ENCODE measurements at places on chromosomes 6 and 20.

GRCh38 chr6:13072686-13073347 is 255.5 kb downstream of the TBC1D7 start:
- DNase-seq, result no peak

DNA sequence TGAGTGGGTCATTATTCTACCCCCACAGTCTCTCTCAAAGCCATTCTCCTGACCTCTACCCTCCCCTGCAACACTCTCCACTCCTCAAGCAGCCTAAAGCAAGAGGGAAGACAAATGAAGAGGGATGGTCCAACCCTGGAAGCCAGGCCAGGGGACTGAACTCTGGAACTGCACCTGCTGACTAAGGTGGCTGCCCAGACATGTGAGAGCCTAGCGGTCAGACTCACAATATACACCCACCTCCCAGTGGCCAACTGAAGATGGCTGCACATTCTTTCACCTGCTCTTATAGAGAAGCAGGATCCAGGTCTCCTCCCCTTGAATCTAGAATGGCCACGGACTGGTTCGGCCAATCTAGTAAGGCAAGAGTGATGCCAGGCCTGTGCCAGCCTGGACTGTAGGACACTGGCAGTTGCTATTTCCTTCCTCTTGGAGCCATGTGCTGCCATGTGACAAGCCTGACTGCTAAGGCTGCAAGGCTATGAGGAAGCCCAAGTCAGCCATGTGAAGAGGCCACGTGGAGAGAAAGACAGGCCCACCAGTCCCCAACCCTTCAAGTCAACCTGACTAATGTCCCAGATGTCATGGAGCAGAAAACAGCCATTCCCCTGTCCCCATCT is 31.8 kb downstream of the ACSS1 start:
- DNase-seq, result peak; percentile 15

DNA sequence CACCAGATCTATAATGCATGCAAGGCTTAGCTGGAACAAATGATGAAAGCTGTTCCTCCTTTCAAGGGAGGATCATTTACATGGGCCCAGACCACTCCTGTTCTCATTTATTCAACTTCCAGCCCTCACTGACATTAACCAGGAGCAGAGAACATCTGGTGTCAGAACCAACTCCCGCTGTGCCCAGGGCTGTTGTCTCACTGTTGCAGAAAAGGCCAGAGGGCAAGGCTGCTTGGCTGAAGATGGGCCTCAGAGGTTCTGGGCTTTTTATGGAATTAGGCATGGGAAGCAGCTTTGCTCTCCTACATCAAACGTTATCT is 164.2 kb downstream of the GMPR start:
- no peak for DNase-seq

GRCh38 chr6:106517706-106518105 is 111.6 kb downstream of the RTN4IP1 start:
- DNase-seq, result no peak

GRCh38 chr6:94269256-94269655 is 849.9 kb upstream of the EPHA7 start:
- no peak for DNase-seq

GRCh38 chr20:62952373-62952967 is at the start of gene SLC17A9:
SLC17A9 (plus strand) TSS chr20:62952709; CDS start chr20:62952831, 122 bp downstream.
- peak; percentile 73 for DNase-seq

DNA sequence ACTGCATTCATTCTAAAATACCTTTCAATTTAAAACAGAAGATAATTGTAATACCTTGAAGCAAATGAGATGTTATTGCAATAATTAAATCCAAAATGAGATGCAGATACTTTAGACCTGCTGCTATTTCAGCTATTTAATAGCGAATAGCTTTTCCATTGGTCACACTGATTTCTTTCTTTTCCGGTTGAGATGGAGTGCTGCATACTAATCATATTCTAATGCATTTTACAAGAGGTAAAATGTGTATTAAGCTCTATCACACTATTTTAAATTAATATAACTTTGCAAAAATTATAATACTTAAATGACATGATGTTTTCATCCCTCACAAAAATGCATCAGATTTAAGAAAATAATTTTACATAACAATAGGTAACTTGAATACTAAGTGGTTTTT is 74.0 kb downstream of the ADGRB3 start:
- DNase-seq, result no peak

DNA sequence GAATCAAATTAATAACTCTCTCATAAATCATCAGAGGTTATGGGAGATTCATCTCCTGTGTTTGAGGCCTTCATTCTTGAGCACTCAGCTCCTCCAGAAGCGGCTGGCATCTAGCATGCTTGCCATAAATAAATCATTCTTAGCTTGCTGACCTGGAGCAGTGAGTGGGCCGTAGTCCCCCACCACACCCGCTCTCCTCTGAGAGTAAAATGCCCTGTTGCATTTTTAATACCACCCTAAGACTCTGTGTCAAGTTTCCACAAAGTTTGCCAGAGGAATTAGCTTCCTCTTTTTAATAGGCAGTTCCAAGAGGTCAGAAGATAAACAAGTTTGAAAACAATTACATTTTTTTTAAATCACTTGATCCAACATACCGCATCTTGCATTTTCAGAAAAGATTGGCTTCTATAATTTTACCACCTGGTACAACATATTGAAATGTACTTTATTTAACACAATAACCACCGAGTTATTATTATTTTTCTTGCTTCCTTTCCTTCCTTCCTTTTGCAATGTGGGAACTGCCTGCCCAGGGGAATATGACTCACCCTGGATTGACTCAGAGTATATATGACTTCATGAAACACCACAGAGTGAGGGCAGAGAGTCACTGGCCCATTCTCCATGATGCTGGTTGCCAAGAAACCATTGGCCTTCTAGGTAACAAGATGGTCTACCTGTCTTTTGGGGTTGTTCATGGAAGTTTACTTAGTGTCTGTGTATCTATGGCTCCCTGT is 29.4 kb upstream of the CLIC5 start:
- no peak for DNase-seq

- DNase-seq, result no peak
Observed at GRCh38 chr6:113871975-113872374, 14.8 kb downstream of the MARCKS start.

DNA sequence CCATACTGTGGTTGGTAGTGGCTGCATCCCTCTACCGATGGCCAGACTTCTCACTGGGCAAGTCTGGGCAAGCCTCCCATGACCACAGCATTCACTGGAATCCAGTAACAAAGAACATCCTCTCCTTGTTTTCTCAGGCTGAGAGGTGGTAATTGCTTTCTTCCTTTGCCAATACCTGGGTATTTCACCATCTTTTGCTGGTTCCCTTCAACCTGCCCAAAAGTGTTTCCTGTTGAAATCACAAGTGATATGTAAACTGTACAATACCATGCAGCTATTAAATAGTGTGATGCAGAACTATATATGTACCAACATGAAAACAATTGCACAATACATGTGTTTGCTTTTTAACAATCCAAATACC is at the start of gene PTCHD4:
Gene PTCHD4, minus strand, starts transcription at position 55 of the 364 bp plus-strand sequence. CDS start 42,240 bp downstream, outside the sequence.
- DNase-seq, result peak; percentile 20

GRCh38 chr6:72553531-72554511 is 68.0 kb upstream of the KCNQ5 start:
- no peak for DNase-seq

- no peak for DNase-seq
Observed at GRCh38 chr20:1870323-1870722, 24.9 kb upstream of the SIRPA start.

DNA sequence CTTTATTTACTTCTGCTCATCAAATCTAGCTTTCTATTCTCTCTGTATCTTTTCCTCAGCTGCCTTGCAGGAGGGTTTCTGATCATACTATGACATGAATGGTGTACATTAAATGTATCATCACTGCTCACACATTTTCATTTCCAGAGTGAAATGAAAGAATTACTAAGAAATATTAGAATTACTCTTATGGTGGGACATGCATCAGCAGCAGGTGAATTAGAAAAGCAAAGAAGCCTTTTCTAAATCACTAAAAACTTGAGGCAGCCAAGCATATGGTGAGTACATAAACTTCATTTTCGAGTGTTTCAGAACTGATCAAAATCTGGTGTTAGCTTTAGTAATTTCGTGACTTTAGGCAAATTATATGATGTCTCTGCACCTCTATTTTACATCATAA is 23.6 kb downstream of the IL17A start:
- no peak for DNase-seq

DNA sequence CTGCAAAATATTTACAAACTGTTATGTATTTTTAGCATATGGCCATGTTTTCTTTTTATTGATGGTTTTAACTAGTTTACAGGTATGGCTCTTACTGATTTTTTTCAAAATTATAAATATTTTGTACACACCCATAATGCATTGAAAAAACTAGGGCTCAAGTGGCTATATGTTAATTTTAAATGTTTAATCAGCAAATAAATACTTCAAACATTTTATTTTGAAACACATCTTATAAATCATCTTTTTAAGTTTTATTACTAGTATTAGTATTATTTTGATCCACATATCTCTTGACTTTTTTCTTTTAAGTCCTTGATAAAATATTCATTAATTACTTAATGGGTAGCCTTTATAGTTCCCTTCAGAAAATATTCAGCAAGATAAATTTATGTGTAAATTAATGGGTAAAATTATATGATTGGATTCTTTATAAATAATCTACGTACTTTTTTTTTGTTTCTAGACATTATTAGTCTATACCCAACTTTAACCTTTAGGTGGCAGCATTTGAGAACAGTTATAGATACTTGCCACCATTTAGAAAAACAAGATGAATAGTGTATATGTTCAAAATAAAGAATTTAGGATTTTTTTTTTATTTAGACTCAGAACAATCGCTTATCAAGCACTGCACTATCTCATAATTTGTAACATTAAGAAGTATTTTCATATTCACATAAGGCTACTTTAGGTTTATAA is 241.9 kb downstream of the ADGRB3 start:
- no peak for DNase-seq

GRCh38 chr6:156909212-156910010 is 132.2 kb downstream of the ARID1B start:
- no peak for DNase-seq

DNA sequence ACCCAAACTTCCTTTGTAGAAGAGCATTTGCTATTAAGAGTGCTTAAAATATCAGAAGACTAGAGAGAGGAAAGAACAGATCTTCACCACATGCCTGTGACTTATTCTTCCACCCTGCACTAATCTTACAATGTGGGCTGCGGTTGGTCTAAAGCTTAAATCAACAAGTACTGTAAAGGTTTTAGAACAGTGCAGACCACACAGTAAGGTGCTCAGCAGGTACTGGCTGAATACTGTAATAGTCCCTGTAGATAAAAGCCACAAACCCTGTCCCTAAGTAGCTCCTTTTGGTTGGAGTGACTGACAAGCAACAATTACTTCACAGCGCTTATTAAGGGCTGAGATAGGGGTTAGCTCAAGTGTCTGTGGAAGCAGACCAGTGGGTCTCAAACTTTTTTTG is 972 bp upstream of the PHF3 start:
- peak; percentile 3 for DNase-seq

GRCh38 chr6:37293426-37293825 is 35.5 kb upstream of the TMEM217 start:
- DNase-seq, result no peak

GRCh38 chr20:33862709-33863403 is 51.7 kb downstream of the CHMP4B start:
- no peak for DNase-seq

DNA sequence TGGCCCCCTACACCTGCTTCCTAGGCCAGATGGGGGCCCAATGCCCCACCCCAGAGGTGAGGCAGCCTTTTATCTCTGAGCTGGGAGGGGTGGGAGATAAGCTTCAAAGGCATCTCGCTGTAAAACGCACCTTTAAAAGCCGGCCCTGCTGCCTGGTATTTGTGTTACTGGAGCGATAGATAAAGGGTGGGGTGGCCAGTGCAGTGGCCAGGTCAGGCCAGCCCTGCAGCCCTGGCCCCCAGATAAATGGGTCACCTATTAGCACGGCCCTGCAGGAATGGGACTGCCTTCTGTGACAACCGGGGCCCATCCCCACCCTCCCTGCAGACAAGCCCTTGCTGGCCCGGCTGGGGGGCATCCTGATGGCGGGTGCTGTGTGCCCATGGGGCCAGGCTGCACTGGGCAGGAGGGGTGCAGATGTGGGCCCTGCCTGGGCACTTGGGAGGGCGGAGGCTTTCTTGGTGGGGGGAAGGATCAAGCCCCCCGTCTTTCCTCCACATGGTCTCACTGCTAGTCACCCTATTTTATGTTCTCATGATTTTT is 3.0 kb upstream of the RBBP8NL start:
- no peak for DNase-seq

GRCh38 chr20:10487142-10488136 is 52.3 kb downstream of the SLX4IP start:
- DNase-seq, result no peak

DNA sequence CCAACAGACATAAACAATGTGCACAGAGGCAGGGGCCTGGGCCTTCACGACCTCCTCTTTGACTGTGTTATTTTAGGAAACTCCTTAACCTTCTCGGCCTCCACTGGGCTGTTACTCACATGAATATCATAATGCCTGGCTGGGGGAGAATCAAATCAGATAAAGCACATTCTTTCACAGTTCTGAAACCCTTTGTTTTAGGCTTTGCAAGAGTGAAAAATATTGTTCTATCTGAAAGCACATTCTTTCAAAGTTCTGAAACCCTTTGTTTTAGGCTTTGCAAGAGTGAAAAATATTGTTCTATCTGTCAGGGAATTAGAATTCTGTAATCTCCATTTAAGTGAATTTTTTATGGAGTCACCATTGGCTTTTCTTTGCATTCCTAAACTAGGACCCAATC is 50.7 kb upstream of the SYNDIG1 start:
- no peak for DNase-seq

GRCh38 chr20:19958219-19958618 is 58.9 kb upstream of the NAA20 start:
- no peak for DNase-seq

DNA sequence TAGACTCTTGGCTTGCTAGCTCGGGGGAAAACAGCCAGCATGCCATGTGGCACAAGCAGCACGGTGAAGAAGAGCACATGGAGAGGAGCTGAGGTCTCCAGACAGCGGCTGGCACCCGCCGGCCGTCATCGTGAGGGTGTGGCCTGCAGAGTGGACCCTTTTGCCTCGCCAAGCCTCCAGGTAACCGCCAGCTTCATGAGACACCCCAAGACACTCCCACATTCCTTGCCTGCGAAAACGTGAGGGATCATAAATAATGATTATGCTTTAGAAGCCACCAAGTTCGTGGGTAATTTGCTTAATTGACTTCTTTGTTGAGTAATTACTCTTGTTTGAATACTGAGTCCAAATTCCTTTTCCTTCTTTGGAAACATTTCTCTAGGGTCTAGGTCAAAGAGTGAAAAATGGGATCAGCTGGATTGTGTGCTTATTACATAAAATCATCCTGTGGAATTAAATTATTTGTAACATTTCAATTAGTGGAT is 23.2 kb downstream of the FAM50B start:
- DNase-seq, result no peak

Measured in GDM1 (cell line).